Right atrium auricular region (tissue), 2 donors: ENCODE measurements at places on chromosomes 5 and 9. TPM values are rescaled to one million over a fixed set of nuclear protein-coding genes. Genes with fewer than 3 reads are reported as not detected.

DNA sequence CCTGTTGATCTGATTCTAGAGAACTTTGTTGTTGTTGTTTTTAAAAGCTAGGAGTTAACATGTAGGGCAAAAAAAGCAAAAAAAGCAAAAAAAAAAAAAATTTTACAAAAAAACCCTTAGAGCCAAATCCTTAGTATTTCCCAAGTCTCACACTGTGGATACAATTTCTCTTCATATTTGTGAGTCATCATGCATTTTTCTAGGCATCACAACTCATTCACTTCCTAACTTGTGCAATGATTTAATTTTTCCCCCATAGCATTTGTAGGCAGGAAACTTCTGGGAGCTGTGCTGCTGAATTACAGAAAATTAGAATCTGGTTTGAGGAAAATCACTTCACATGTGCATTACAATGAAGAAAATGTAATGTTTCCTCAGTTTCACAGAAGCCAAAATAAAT is 91.9 kb downstream of the MARCHF3 start:
- H3K36me3 ChIP-seq, result no peaks in the 10 kb centered on the region
- H3K27ac ChIP-seq, result no peak overlapping the region
- no peaks in the 10 kb centered on the region for H3K27me3 ChIP-seq
- no peak for DNase-seq

The PCA3 gene
- not detected for total RNA-seq

The CHMP5 gene
- 51.1 TPM for total RNA-seq

The SSNA1 gene
- total RNA-seq, result 67.1 TPM

- no peaks in the 10 kb centered on the region for H3K36me3 ChIP-seq
- DNase-seq, result no peak
- no peaks in the 10 kb centered on the region for H3K4me1 ChIP-seq
Observed at GRCh38 chr9:94553029-94553938, 1.6 kb upstream of the PCAT7 start.

DNA sequence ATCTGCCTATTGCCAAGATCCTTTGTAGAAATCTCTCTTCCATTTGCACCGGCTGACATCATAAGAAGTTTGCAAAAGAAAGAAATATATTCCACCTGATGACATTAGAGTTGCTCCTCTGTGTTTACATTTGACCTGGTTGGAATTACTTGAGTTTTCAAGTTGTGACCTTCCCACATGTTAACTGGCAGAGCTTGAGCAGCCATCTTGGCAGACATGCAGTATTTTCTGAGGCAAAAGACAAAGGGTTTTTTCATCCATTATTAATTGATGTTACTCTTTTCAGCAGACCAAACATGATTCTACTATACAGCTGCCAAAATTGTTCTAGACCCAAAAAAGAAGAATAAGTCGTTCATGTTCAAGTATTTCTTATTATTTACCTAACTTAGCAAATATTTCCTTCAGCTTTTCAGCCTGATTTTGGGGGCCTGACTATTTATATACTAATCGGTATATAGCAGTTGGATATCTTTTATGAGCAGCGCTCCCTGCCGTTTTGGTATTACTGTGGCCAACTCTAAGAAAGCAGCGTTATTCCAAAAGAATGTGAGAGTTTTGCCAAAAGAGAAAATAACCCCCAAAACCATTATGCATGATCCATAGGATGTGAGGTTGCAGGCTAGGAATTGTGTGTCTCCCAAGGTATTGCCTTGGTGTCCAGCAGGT is 212.9 kb downstream of the PBX3 start:
- H3K27me3 ChIP-seq, result no peaks in the 10 kb centered on the region
- no peak for DNase-seq
- no peaks in the 10 kb centered on the region for H3K4me1 ChIP-seq
- no peak overlapping the region for H3K27ac ChIP-seq
- peaks cover 19% of the 10 kb centered on the region for H3K36me3 ChIP-seq
- no peak overlapping the region for H3K4me3 ChIP-seq

GRCh38 chr5:139806111-139806510 is 10.5 kb downstream of the PSD2 start:
- DNase-seq, result no peak
- H3K4me1 ChIP-seq, result no peaks in the 10 kb centered on the region
- no peaks in the 10 kb centered on the region for H3K27me3 ChIP-seq
- no peaks in the 10 kb centered on the region for H3K36me3 ChIP-seq

DNA sequence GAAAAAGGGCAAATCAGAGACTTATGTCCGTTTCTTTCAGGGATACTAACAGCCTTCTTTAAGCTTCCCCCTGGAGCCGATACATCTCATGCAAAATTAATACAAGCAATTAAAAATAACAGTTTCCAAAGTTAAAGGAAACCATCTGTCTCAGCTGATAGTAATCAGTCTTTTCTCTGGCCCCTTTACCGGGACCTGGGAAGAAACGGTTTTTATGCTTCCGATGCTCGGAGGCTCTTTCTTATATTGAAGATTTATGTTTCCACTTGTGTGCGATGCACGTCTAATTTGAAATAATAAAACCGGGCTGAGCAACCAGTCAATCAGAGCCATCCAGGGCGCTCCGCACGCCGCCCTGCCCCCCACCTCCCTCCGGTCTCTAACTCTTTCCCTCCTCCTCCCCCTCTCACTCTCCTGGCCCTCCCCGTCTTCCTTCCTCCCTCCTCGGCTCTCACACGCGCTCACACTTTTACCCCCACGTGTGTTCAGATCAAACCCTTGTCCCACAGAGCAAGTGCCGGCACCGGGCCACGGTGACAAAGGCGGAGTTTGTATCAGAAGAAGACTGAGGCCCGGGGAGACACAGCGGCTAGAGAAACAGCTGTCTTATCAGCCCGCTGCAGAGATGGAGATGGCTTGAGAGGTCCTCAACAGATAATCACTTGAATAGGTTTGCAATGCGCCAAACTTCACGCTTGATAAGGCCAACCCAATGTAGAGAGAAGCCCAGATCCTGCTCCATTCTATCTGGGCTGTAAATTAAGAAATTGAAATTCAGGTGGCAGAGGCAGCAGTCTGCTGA is 5.1 kb upstream of the ELAVL2 start:
- no peak overlapping the region for H3K4me3 ChIP-seq
- no peak overlapping the region for H3K27ac ChIP-seq

DNA sequence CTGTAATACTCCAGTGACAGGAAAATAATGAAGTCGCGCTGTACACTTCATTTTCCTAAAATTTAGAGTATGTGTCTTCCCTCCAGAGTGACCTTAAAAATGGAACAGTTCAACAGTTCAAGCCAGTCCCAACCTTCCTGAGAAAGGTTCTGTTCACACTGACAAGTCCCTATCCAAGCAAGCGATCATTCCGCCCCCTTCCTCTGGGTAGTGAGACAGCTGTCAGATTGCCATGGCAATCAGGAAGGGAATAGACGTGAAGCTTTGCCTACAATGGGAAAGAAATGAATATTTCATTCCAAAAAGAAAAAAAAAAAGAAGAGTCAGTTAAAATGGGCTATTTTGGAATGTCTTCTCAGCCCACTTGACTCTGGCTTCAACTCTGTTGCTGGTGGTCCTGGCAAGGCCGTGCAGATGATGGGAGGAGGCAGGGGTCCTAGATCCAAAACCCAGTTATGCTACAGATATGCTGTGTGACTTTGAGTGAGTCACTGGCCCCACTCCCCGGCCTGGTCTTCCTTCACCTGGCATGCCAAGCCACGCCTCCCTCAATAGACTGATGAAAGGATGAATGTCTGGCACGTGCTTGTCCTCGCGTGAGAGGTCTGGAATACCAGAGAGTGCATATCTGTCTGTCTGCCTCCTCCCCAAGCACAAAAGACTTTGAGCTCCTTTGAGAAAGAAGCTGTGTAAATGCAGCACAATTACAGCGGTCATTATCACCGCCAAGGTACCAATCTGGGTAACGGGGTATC is 165.8 kb upstream of the WWC1 start:
- no peak overlapping the region for H3K27ac ChIP-seq
- no peaks in the 10 kb centered on the region for H3K27me3 ChIP-seq
- no peaks in the 10 kb centered on the region for H3K36me3 ChIP-seq
- no peak overlapping the region for H3K4me3 ChIP-seq
- no peaks in the 10 kb centered on the region for H3K4me1 ChIP-seq
- DNase-seq, result no peak
